Dermis microvascular lymphatic vessel endothelial cell (primary cell): ENCODE measurements at places on chromosomes 7 and 10.

- DNase-seq = peak; percentile 47
These were observed 524.8 kb downstream of the GRM8 start for GRCh38 chr7:126727930-126728391.

DNA sequence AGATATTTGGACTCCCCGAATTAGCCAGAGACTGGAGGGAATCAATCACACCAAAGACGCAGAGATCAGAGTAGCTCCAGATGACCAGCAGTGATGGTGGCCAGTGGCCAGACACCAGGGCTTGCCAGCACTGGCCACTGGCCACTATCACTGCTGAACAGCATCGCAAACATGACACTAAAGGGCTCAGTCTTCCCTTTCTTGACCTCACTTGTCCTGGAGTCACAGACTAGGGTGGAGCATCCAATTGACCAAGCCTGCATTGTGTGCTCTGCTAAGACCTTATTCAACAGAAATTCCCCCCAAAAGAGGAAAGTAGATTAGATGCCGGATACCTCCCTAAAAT lies 234.7 kb downstream of the CREB5 start:
- no peak for DNase-seq

DNA sequence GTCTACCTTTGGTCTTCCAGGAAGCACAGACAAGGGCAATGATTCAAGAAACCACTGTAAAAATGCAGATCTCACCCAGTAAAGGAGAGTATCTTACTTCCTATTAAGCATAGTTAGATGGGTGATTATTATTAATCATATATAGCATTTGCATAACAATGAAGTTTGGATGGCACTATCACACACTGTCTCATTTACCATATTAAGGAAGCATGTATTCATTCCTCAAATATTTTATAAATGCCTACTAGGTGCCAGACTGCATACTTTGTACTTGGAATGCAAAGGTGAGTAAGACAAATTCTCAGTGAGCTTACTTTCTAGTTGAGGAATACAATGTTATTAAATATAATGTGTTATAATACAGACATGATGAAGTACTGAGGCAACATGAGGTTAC lies 53.9 kb upstream of the SKAP2 start:
- DNase-seq = no peak

GRCh38 chr7:152142976-152143595 lies 117.6 kb downstream of the GALNT11 start:
- no peak for DNase-seq

DNA sequence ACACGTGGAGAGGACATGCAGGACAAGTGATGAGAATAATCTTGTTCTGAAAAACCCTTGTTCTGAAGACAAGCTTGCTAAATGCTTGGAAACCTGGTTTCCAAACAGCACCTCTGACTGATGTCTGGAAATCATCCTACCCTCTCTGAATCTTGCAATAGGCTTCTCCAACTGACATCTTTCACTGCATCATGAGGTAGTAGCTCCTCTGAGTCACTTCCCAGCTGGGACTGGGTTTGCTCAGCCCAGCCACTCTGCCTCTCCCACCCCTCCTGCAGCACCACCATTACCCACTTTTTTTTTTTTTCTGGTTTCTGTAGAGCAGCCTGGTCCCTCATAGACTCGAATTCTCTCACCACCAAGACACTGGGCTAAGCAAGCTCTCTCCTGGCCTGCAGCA lies 919.8 kb downstream of the GRID1 start:
- DNase-seq = no peak

DNA sequence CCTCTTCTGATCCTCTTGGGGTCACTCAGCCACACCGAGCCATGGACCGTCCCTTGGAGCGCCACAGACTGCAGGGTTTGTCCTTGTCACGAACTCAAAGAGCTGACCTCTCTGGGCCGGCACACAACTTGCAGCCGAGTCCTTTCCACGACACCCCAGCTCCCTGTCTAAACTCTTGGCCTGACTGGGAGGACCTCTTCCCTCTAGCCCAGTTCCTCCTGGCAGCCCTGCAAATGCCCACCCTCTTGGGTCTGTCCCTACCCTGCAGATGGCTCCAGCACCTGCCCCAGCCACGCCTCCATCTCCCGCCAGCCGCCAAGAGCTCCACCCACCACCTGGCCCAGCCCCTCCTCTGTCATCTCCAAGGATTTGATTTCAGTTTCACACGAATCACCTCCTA lies 339.2 kb downstream of the DNAJB6 start:
- no peak for DNase-seq
